Natural killer cell (primary cell): ENCODE measurements at places on chromosomes 1 and 21. TPM values are rescaled to one million over a fixed set of nuclear protein-coding genes. Genes with fewer than 3 reads are reported as not detected.

Gene TRMT1L
- total RNA-seq, result 4.9 TPM

Gene FAM131C
- total RNA-seq, result not detected

Gene MYOG
- not detected for total RNA-seq

DNA sequence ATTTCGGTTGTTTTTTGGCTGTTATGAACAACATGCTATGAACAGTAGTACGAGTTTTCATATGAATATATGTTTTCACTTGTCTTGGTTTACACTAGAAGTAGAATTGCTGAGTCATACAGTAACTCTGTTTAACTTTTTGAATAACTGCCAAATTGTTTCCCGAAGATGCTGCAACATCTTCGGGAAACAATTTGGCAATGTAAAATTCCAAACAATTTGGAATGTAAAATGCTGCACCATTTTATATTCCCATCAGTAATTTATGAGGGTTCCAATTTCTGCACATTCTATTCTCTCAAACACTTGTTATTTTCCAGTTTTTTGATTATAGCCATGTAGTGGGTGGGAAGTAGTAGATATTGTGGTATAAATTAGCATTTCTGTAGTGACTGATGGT lies 11.6 kb downstream of the PCBP3 start:
- H3K4me3 ChIP-seq, result no peak overlapping the region
- DNase-seq, result no peak
- no peak overlapping the region for H3K27ac ChIP-seq
- H3K4me1 ChIP-seq, result no peaks in the 10 kb centered on the region
- peaks cover 8% of the 10 kb centered on the region for H3K27me3 ChIP-seq
- no peaks in the 10 kb centered on the region for H3K36me3 ChIP-seq

DNA sequence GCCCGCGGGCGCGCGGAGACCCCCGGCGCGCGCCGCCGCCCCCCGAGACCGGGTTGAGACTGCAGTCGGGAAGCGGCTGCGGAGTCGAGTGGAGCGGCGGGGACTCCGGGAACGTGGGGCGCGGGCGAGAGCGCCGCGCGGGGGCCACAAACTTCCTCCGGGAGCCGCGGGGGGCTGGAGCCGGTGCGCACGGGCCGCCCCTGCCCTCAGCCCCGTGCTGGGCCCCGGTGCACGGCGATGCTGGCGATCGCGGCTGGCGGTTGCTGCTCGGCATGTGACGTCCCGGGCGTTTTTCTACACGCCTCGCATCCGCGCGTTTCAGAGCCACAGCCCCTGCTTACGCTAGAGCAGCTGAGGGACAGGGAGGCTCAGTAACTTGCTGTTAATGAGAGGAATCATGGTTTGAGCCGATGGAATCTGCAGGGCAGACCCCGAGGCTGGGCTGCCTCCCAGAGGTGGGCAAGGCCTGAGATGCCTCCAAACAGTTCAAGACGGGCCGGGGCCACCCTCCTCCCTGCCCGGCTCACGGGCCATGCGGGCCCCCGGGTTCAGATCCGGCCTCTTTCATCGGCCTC lies 520 bp downstream of the TMEM201 start:
- DNase-seq, result peak; percentile 30
- H3K4me3 ChIP-seq, result peak overlapping the region; percentile 52

GRCh38 chr1:213122514-213122929 lies 71.5 kb downstream of the RPS6KC1 start:
- H3K4me3 ChIP-seq, result no peak overlapping the region
- H3K36me3 ChIP-seq, result no peaks in the 10 kb centered on the region
- H3K4me1 ChIP-seq, result no peaks in the 10 kb centered on the region

DNA sequence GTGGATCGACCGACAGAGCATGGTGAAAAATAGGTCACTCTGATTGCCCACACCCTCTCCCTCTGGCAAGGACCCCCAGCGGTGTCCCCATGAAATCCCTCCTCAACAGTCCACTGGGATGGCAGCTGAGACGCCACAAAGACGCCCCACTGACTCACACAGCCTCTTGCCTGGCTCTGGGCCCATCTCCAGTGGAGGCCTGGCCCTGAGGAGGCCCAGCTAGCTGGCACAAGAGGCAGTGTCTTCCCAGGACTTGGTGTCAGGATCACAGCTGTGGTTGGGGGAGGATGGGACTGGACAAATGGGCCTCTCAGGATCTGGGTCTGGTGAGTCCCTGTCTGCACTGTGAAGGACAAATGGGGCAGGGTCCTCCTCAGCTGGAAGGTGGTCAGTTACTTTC lies 4.6 kb downstream of the ALX3 start:
- H3K27me3 ChIP-seq, result peaks cover 33% of the 10 kb centered on the region
- no peaks in the 10 kb centered on the region for H3K36me3 ChIP-seq
- peaks cover 21% of the 10 kb centered on the region for H3K4me1 ChIP-seq
- DNase-seq, result no peak
- H3K4me3 ChIP-seq, result no peak overlapping the region

DNA sequence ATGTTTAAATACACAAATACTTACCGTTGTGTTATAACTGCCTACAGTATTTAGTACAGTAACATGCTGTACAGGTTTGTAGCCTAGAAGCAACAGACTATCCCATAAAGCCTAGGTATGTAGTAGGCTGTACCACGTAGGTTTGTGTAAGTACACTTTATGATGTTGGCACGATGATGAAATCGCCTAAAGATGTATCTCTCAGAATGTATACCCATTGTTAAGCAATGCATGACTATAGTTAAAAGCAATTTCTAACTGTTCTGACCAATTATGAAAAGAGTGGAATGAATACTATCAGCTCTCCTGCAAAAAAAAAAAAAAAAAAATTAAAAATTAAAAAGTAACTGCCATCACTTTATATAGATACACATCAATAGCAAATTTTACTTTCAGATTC lies 11.4 kb downstream of the HP1BP3 start:
- no peak overlapping the region for H3K4me3 ChIP-seq
- H3K36me3 ChIP-seq, result peaks cover 74% of the 10 kb centered on the region
- H3K27me3 ChIP-seq, result no peaks in the 10 kb centered on the region

DNA sequence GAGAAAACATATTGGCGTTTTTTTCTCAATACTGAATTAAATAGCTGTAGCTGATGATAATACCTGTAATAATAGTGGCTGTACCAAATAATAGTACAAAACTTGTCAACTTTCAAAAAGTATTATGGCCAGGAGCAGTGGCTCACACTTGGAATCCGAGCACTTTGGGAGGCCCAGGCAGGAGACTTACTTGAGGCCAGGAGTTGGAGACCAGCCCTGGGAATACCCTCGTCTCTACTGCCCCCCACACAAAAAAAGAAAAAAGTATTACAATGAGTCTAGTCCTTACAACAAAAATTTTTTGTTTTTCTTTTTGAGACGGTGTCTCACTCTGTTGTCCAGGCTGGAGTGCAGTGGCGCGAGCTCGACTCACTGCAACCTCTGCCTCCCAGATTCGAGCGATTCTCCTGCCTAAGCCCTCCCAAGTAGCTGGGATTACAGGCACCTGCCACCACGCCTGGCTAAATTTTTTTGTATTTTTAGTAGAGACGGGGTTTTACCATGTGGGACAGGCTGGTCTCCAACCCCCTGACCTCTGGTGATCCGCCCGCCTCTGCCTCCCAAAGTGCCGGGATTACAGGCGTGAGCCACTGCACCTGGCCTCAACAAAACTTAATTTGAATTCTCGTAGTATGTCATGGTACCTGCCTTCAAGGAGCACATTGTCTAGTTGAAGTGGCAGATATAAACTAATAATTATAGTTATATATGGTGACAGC lies 1.4 kb downstream of the RBBP4 start:
- H3K27me3 ChIP-seq, result no peaks in the 10 kb centered on the region
- H3K4me3 ChIP-seq, result no peak overlapping the region
- no peak for DNase-seq
- peaks cover 44% of the 10 kb centered on the region for H3K36me3 ChIP-seq

DNA sequence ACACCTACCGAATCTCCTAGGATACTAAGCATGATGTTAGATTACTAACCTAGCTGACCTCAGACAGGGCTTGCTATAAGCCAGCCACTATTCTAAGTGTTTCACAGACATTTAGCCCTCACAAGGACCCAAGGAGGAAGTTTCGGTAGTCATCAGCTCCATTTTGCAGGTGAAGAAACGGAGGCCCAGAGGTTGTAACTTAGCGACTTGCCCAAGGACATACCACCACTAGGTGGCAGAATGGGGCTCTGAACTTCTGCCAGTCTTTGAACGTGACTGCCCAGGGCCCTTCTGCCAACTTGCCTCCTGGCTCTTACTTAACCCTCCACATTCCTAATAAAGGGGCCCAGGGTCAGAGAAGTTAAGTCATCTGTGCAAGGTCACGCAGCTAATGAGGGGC lies 283.5 kb downstream of the C1orf94 start:
- H3K27me3 ChIP-seq, result no peaks in the 10 kb centered on the region
- no peaks in the 10 kb centered on the region for H3K4me1 ChIP-seq
- peak; percentile 48 for DNase-seq
- H3K27ac ChIP-seq, result no peak overlapping the region
- H3K36me3 ChIP-seq, result no peaks in the 10 kb centered on the region
